ENCODE measurements at places on chromosomes 2 and 18.

GRCh38 chr2:119408221-119408619 lies 23.4 kb upstream of the TMEM37 start:
- no peak for DNase-seq

GRCh38 chr2:165778187-165778556 lies 15.9 kb downstream of the GALNT3 start:
- no peak for DNase-seq

GRCh38 chr2:177900082-177900481 lies 172.5 kb downstream of the PDE11A start:
- DNase-seq: no peak

DNA sequence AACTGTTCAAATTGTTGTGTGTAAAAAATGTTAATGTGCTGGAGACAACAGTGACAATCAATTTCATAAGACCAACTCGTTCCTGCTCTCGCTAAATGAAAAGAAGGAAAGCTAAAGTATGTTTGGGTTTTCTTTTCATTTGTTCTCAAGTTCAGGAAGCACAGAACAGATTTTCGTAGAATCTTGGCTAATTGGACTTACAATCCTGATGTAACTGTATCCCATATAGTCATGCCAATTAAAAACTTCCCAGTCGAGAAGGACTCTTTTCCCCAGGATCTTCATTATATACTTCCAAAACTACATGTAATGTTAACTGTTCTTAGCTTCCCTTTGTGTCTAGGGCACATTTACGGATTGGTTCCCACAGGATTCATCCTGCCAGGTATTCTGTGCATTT lies 135.4 kb upstream of the ITGB6 start:
- DNase-seq: no peak

DNA sequence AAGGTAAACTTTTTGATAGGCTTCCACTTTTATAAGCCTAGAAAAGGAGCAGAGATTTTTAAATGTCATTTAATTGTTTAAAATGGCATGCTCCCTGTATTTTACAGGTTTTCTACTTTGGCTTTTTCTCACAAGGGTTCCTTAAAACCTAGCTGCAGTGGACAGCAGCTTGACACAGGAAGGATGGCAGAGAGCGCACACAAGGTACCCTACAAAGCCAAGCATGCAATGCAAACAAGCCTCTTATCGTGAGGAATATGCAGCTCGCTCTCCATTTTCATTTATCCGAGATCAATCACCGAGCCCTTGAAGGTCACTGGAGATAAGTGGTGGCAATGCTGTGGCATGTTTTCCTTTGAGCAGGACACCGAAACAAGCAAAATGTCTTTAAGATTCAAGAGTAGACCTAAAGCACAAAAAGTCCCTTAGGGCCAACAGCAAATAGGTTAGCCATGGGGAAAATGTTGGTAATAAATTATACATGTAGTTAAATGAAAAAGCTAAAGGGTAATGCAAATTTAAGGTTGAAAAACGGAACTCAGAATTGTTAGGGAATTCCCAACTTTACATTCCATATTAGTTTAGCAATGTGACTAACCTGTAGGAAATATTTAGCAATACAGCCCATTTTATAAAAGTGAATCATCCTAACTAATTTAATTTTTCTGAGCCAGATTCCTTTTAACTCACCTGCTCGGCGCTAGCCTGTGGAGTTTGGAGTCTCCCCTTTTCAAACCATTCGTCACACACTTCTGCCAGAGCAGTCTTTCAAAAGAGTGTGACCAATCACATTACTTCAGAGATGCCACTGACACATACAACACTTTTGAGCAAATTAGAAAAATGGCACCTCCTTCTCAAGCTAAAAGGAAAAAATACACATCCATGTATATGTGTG lies 337.9 kb upstream of the PKDCC start:
- no peak for DNase-seq

DNA sequence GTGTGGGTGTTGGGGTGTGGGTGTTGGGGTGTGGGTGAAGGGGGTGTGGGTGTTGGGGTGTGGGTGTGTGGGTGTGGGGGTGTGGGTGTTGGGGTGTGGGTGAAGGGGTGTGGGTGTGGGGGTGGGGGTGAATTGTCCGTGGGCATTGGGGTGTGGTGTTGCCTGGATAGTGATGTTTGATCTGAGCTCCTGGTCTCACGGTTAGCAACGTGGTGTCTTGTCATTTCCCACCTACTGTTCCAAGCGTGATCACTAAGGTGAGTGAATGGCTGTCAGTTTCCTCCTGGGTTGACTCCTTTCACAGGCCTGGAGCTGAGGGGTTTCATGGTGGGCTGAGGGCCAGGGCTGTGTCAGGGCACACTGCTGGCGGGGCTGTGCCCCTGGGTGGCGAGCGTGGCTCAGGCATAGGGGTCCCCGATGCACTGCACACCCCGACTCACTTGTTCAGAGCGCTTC lies 27.2 kb downstream of the RTP5 start:
- DNase-seq: no peak

DNA sequence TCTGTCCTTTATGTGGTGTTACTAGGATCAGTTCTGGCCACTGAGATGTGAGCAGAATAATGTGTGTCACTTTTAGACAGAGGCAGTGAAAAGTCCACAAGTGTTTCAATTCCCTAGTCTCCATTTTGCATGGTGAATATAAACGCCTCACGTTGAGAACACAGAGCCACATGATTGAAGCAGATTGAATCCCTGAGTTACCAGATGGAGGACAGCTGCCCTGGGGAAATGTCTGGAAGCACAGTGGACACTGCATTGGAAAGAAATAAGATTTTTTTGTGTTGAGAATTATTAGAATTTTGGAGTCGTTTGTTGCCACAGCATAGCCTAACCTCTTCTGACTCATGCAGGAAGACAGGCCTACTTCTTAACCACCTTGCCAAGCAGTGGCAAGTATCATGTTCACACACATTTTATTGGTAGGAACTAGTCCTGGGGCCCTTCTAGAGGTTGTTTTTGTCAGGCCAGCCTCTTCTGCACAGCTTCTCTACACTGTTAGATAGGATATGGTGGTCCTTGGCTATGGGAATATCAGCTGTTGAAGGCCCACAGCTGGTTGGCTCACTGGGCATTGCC lies 188.6 kb downstream of the TMEM182 start:
- no peak for DNase-seq

DNA sequence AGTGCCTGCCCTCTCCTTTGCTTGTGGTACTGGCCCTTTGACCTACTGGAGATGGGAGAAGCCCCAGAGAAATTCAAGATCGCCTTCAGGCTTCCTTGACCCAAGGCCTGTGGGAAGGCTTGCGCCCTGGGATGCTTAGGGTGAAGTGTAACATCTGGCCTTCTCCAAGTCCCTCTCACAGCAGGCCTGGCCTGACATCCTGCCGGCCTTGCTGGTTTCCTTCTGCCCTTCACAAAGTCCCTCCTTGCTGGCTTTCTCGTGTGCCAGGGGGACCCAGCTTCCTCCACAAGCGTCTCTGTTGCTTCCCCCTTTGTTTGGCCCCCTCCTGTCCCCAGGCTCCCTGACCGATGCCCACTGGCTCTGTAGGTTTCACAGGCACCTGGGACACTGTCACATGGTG lies 26.4 kb downstream of the TCF7L1 start:
- DNase-seq: no peak

DNA sequence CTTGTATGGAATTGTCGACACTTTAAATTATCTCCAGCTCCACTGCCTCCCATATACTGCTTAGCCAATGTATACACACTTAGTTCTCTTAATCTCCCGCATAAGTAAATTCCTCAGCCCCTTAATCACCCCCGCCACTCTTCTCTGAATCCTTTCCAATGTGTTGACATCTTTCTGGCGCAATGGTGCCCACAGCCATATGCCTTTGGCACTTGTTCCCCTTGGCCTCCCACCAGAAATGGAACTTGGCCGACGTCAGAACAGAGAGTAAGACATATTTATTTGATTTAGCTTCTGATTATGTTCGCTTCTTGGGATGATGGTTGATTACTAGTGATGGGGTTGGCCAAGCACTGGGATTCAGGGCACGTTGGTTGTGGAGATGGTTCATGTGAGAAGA lies 1089.3 kb upstream of the CELF4 start:
- DNase-seq: no peak

DNA sequence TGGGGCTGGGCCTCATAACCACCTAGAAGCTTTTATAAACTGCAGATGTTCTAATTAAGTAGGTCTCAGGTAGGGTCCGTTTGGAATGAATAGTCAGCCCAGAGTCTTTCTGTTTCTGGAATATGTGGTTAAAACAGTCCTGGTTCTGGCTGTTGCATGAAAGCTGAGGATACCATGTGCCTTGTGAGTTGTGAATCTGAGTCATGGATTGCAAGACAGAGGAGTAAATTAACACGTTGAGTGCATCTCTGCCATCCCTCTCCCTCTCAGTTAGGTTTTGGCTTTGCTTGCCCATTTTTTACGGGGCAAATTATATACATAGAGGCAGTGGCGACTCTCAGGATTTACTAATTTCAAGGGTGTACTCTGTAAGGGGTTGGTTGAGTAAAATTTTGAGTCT lies 59.1 kb downstream of the NCK2 start:
- DNase-seq: no peak

DNA sequence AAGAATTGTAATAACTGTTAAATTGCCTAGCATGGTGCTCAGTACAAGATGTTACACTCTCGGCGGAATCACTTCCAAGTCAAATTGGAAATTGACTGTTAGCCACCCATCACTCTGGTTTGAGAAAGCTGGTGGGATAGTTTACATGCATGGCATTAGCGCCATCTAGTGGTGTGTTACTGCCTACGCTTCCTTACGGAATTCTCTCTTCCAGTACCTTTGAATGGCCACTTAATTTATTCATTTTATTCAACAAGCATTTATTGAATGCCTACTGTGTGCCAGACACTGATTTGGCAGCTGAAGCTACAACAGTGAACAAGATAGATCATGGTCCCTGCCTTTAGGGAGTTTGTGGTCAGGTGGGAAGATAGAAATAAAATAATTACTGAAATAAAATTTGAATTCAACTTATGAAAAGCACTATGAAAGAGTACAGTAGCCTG lies 171.2 kb downstream of the TMEM247 start:
- DNase-seq: peak; percentile 75

Measured in Panc1 (cell line).